ENCODE measurements at places on chromosomes 6 and 20. TPM values are rescaled to one million over a fixed set of nuclear protein-coding genes. Genes with fewer than 3 reads are reported as not detected.

GRCh38 chr6:166595061-166595780 is 8.7 kb upstream of the RAMACL start:
- no peaks in the 10 kb centered on the region for H3K27me3 ChIP-seq
- H3K36me3 ChIP-seq = no peaks in the 10 kb centered on the region
- H3K27ac ChIP-seq = no peak overlapping the region
- no peak overlapping the region for H3K4me3 ChIP-seq
- H3K4me1 ChIP-seq = no peaks in the 10 kb centered on the region

- H3K27me3 ChIP-seq = peaks cover 4% of the 10 kb centered on the region
- no peak overlapping the region for H3K4me3 ChIP-seq
- H3K4me1 ChIP-seq = no peaks in the 10 kb centered on the region
- H3K27ac ChIP-seq = no peak overlapping the region
- DNase-seq = no peak
Measured at GRCh38 chr6:70124882-70125545, 177.9 kb downstream of the COL9A1 start.

- H3K36me3 ChIP-seq = no peaks in the 10 kb centered on the region
- no peak overlapping the region for H3K4me3 ChIP-seq
- H3K27ac ChIP-seq = no peak overlapping the region
- DNase-seq = no peak
Measured at GRCh38 chr6:112040956-112041355, 12.9 kb upstream of the CCN6 start.

GRCh38 chr6:34692280-34692679 is 4.3 kb downstream of the ILRUN start:
- H3K4me3 ChIP-seq = no peak overlapping the region
- H3K4me1 ChIP-seq = peaks cover 42% of the 10 kb centered on the region
- no peak for DNase-seq
- peaks cover 36% of the 10 kb centered on the region for H3K36me3 ChIP-seq
- no peak overlapping the region for H3K27ac ChIP-seq
- no peaks in the 10 kb centered on the region for H3K27me3 ChIP-seq

DNA sequence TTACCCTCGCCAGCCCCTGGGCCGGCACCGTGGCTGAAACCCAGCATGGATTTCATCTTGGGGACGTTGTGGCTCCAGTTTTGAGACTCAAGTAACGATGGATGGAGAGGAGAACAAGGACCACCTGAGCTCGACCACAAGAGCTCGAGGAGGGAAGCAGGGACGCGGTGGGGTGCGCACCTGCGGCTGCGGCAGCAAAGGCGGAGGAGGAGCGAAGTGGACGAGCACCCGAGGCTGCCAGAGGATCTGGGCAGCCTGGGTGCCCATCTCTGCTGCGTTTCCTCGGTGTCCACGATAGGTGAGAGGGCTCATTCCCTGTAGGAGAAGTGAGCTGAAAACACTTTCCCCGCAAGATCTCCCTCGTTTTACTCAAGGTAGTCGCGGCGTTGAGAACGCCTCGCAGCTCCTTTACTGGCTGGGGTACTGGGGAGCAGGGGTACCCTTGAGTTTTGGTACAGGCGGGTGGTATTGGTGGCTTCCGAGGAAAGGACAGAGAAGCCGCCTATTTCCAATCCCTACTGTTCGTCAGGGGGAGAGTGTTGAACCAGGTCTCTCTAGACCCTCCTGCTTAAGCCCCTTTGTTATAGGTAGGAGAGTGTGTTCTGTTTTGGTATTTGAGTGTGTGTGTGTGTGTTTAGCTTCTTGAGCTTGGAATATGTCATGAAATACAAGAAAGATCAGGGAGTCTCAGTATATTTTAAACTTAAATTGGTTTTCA is 137.7 kb downstream of the TRIM27 start:
- no peak overlapping the region for H3K4me3 ChIP-seq
- H3K27ac ChIP-seq = no peak overlapping the region
- H3K27me3 ChIP-seq = peaks cover 80% of the 10 kb centered on the region
- peaks cover 25% of the 10 kb centered on the region for H3K36me3 ChIP-seq

GRCh38 chr6:37006793-37007339 is 1.4 kb downstream of the FGD2 start:
- no peaks in the 10 kb centered on the region for H3K27me3 ChIP-seq
- peaks cover 29% of the 10 kb centered on the region for H3K4me1 ChIP-seq
- DNase-seq = no peak
- peak overlapping the region; percentile 62 for H3K4me3 ChIP-seq
- H3K36me3 ChIP-seq = no peaks in the 10 kb centered on the region

- no peaks in the 10 kb centered on the region for H3K36me3 ChIP-seq
- DNase-seq = no peak
Measured at GRCh38 chr6:77425671-77426070, 37.6 kb downstream of the HTR1B start.

DNA sequence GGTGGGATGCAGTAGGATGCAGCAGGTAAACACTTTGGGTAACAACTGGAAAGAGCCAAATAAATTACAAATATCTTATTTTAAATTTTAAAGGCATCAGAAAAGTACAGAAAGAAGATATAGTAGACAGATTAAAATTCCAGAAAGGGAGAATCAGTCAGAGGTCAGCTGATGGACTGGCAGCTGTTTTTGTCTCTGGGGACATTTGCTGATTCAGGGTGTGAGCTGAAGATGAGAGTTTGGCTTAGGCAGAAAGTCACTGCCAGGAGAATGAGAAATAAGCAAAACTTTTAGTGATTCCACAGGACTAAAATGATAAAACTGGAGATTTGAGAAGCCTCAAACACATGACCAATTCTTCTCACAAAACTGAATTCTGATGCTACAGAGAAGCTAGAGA is 39.5 kb downstream of the AHI1 start:
- H3K4me1 ChIP-seq = no peaks in the 10 kb centered on the region
- no peak overlapping the region for H3K27ac ChIP-seq
- H3K27me3 ChIP-seq = no peaks in the 10 kb centered on the region
- H3K36me3 ChIP-seq = peaks cover 10% of the 10 kb centered on the region

DNA sequence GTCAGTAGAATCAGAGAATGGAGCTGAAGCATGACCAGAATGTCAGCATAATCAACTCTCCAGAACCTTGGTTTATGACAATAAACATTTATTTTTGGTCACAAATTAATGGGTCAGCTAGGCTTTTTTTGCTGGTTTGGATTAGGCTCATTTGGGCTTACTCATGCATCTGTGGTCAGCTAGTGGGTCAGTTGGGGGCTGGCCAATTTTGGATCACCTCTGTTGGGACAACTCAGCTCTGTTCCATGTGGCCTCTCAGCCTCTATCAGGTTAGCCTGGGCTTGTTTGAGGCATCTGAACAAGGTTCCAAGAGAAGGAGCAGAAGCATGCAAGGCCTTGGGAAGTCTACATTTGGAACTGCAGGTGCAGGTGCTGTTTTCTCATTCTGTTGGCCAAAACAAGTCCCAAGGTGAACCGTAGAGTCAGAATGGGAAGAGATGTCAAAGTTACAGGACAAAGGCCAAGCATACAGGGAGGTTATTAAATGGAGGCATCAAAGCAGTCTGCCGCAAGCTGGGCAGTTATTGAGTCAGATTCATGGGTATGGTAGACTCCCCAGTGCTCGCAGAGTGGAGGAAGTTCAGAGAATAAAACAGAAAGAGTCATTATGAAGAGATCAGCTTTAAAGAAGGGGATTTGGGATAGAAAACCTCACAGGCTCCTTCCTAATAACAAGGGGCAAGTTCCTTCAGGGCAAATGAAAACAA is 173.0 kb downstream of the PLCB4 start:
- no peaks in the 10 kb centered on the region for H3K27me3 ChIP-seq
- H3K27ac ChIP-seq = no peak overlapping the region
- H3K4me1 ChIP-seq = no peaks in the 10 kb centered on the region
- no peaks in the 10 kb centered on the region for H3K36me3 ChIP-seq
- H3K4me3 ChIP-seq = no peak overlapping the region

- peaks cover 16% of the 10 kb centered on the region for H3K4me1 ChIP-seq
- H3K27me3 ChIP-seq = no peaks in the 10 kb centered on the region
- no peak for DNase-seq
- no peak overlapping the region for H3K27ac ChIP-seq
- no peak overlapping the region for H3K4me3 ChIP-seq
Measured at GRCh38 chr6:26390531-26390930, 7.6 kb downstream of the BTN2A2 start.

GRCh38 chr20:7505152-7505834 is 435.0 kb downstream of the HAO1 start:
- no peaks in the 10 kb centered on the region for H3K36me3 ChIP-seq
- DNase-seq = no peak
- no peaks in the 10 kb centered on the region for H3K4me1 ChIP-seq
- H3K27me3 ChIP-seq = no peaks in the 10 kb centered on the region

- no peaks in the 10 kb centered on the region for H3K27me3 ChIP-seq
- H3K4me1 ChIP-seq = no peaks in the 10 kb centered on the region
- no peaks in the 10 kb centered on the region for H3K36me3 ChIP-seq
- no peak overlapping the region for H3K27ac ChIP-seq
- no peak for DNase-seq
- H3K4me3 ChIP-seq = no peak overlapping the region
Measured at GRCh38 chr20:7496394-7496991, 443.8 kb downstream of the HAO1 start.

- H3K27me3 ChIP-seq = no peaks in the 10 kb centered on the region
- H3K27ac ChIP-seq = no peak overlapping the region
- no peaks in the 10 kb centered on the region for H3K36me3 ChIP-seq
- no peaks in the 10 kb centered on the region for H3K4me1 ChIP-seq
- no peak overlapping the region for H3K4me3 ChIP-seq
- no peak for DNase-seq
Measured at GRCh38 chr6:4491501-4492260, 284.5 kb upstream of the CDYL start.

GRCh38 chr6:146890644-146891434 is 292.1 kb downstream of the ADGB start:
- peaks cover 12% of the 10 kb centered on the region for H3K4me1 ChIP-seq
- no peak overlapping the region for H3K4me3 ChIP-seq
- peaks cover 10% of the 10 kb centered on the region for H3K27me3 ChIP-seq
- DNase-seq = no peak
- no peak overlapping the region for H3K27ac ChIP-seq
- H3K36me3 ChIP-seq = no peaks in the 10 kb centered on the region

DNA sequence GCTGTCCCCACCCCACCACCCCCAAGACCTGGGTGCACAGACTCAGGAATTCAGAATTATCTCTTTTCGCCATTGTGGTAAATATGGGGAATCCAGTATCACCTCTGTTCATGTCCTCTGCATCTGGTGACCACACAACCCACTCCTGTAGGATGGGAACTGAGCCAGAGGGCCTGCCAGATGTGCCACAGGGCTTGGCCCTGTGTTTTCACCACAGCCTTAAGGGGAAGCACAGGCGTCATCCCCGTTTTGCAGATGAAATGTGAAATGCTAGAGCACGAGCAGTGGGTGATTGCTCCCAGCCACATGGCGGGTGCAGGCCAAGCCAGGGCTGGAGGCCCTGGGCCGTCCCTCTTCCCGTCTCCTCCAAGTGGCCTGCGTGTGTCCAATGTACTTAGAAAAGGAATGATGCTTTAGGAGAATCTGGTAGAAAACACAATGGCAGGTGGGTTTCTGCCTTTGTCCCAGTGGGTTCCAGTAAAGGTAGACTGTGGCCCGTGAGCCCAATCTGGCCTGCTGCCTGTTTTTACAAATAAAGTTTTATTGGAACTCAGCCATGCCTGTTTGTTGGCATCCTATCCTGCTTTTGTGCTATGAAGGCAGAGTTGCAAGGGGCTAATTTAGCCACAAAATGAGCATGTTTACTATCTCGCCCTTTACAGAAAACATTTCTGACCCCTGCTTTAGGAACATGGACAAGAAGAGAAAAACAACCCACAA is 309.2 kb downstream of the CDH4 start:
- DNase-seq = no peak
- no peaks in the 10 kb centered on the region for H3K27me3 ChIP-seq

- H3K36me3 ChIP-seq = no peaks in the 10 kb centered on the region
- H3K4me3 ChIP-seq = no peak overlapping the region
- no peaks in the 10 kb centered on the region for H3K4me1 ChIP-seq
- no peak for DNase-seq
- no peak overlapping the region for H3K27ac ChIP-seq
Measured at GRCh38 chr6:44138717-44139350, 11.5 kb downstream of the TMEM63B start.

DNA sequence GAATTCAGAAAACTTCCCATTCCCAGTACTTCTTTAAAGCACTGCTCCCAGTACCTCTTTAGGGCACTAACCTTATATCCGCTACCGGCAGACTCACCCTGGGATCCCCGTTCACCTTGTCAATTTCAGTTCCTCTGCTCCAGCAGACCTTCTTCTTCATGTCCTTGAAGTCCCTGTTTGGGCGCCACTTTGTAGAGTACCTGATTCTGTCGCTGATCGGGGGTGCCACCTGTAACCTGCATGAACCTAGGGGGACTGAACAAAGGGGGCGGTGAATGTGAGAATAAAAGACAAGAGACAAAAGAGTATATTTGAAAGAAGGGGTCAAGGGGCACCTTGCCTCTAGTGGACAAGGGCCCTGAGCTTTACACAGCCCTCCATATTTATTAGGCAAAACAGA is 4.9 kb upstream of the GINS1 start:
- peaks cover 2% of the 10 kb centered on the region for H3K27me3 ChIP-seq
- peaks cover 13% of the 10 kb centered on the region for H3K36me3 ChIP-seq
- no peak overlapping the region for H3K4me3 ChIP-seq
- H3K4me1 ChIP-seq = peaks cover 11% of the 10 kb centered on the region

GRCh38 chr6:131692031-131692430 is 9.2 kb downstream of the OR2A4 start:
- no peaks in the 10 kb centered on the region for H3K36me3 ChIP-seq
- no peak for DNase-seq
- peaks cover 8% of the 10 kb centered on the region for H3K27me3 ChIP-seq
- peaks cover 13% of the 10 kb centered on the region for H3K4me1 ChIP-seq

GRCh38 chr20:58374906-58375758 is 13.9 kb upstream of the VAPB start:
- peaks cover 16% of the 10 kb centered on the region for H3K27me3 ChIP-seq
- H3K4me1 ChIP-seq = peaks cover 1% of the 10 kb centered on the region
- no peak overlapping the region for H3K27ac ChIP-seq
- no peaks in the 10 kb centered on the region for H3K36me3 ChIP-seq
- H3K4me3 ChIP-seq = no peak overlapping the region

DNA sequence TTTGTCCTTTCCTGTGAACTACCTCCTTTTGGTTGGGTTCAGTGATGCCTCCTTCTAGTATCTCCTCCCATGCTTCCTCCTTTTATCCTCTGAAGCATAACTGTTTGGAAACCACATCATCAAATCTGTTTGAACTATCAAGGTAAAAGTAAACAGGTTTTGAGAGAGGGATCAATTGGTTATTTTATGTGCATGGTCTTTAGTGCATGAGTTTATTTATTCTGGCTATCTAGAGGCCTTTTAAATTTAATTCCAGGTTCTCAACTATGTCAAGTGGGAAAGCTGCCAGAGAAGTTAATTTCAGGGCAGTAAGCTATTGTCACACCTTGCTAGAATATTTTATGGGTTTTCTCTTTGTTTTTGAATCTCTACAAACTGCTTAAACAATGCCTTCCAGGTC is 54.1 kb downstream of the WASF1 start:
- peaks cover 2% of the 10 kb centered on the region for H3K27me3 ChIP-seq
- H3K36me3 ChIP-seq = no peaks in the 10 kb centered on the region
- H3K4me3 ChIP-seq = no peak overlapping the region
- no peak overlapping the region for H3K27ac ChIP-seq

The BNIP5 gene
- total RNA-seq = not detected

The TMEM200A gene
- 3.0 TPM for total RNA-seq

The LINC00237 gene
- total RNA-seq = not detected

The MDFI gene
- total RNA-seq = not detected

The HMGCLL1 gene
- not detected for total RNA-seq

The IMPG1 gene
- total RNA-seq = not detected

The FAM83B gene
- total RNA-seq = not detected

The TUBB2B gene
- not detected for total RNA-seq

The TGM3 gene
- not detected for total RNA-seq

The PDYN gene
- total RNA-seq = not detected

The RAE1 gene
- 33.8 TPM for total RNA-seq

The ACTL10 gene
- total RNA-seq = 3.7 TPM

The F13A1 gene
- not detected for total RNA-seq

The IP6K3 gene
- total RNA-seq = not detected

The LAMA2 gene
- 0.15 TPM for total RNA-seq

The GMNN gene
- 67.6 TPM for total RNA-seq

The GMPR gene
- 4.0 TPM for total RNA-seq

The NKX2-2 gene
- total RNA-seq = not detected

The FHL5 gene
- not detected for total RNA-seq

The APOM gene
- total RNA-seq = 3.6 TPM
